ENCODE measurements at places on chromosomes 16 and 17.

GRCh38 chr17:45022288-45022648 lies 29.2 kb downstream of the DCAKD start:
- no peak for DNase-seq

GRCh38 chr16:55147396-55147795 lies 176.6 kb upstream of the IRX6 start:
- DNase-seq = no peak

GRCh38 chr16:72434159-72434558 lies 262.2 kb upstream of the PMFBP1 start:
- DNase-seq = no peak

- DNase-seq = peak; percentile 92
These were observed 1.2 kb downstream of the NGFR start for GRCh38 chr17:49496183-49496866.

DNA sequence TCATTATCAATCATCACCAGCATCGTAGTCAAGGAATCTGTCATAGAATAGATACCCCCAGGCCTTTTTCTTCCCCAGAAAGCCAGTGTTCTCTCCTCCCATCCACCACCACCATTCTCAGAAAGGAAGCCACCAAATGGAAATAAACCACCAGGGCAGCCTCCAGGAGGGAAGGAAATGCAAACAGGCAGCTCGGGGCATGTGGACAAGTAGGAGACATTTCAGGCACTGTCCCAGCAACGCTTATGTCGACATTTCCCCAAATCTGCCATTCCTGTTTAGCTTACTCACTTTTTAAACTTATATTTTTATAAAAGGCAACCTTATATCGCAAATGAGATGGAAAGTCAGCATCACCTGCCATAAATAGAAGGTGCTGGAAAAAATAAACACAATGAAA lies 15.8 kb downstream of the EMP2 start:
- DNase-seq = no peak

DNA sequence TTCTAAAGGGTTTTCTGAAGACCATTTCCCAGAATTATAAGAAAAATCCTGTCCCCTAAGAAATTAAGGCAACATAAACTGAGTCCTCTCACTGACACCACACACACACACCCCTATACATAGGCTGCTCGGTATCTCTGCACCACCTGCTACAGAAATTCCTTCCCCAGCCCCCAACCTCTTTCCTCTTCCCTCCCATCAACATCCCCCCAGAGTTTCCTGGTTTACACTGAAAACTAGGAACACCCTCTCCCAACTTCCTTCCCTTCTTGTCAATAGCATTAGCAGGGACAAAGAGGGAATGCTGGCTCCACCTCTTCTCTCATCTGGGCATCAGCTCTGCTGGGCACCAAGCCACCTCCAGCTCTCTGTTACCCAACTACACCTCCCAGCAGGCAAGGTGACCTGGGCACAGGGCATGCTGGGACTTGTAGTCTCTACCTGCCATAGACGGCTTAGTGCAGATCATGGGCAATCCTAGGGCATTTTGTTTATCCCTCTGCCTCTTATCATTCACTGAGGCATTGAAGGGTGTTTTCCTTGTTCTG lies 15.7 kb downstream of the CAVIN1 start:
- DNase-seq = peak; percentile 71

DNA sequence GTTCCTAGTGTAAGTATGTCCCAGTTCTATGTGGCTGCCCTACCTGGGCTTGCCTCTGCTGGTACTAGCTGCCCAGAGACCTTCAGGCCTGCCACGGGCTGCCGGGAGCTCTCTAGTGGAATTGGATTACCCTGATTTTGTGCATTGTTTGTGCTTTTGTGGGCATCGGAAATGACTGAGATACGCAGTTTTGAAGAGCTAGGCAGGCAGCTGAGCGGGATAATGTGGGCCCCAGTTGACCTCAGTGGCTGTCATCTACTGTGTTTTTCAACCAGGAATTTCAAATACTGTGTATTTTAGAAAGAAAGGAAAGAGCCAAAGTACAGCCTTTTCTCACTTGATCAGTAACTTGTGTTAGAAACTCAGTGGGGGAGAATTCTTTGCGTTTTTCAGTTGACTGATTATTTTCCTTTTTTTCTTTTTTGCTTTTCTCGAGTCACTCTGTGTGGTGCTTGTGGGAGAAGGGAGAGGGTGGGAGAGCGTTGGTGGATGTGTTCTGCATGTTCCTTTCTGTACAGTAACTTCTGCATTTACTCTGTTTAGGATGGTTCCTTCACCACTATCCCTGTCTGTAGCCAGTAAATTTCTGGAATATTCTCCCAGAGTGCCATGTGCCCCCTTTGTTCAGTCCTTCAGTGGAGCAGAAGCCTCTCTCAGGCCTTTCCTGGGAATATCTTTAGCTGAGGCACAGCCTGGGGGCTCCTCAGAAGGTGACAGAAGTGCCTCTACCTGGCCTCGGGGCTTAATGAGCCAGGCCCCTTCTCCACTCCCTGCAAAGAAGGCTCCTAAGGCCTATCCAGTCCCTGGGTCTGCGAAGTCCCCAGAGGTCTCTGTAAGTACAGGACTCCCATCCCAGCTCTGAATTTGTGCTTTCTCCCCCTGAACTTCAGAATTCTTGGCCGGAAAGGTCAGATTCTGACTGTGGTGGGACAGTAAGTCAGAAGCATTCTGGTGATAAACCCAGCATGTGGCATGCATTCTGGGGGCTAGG lies 15.0 kb upstream of the SLC12A3 start:
- DNase-seq = no peak

GRCh38 chr16:68005786-68006286 lies 6.6 kb upstream of the DPEP2 start:
- no peak for DNase-seq

- no peak for DNase-seq
These were observed at the start of gene NR1D1 for GRCh38 chr17:40100419-40100668. NR1D1 (minus strand) TSS chr17:40100589; CDS start chr17:40100094, 495 bp downstream.

- no peak for DNase-seq
These were observed 19.1 kb upstream of the HEXD start for GRCh38 chr17:82399041-82399441.

DNA sequence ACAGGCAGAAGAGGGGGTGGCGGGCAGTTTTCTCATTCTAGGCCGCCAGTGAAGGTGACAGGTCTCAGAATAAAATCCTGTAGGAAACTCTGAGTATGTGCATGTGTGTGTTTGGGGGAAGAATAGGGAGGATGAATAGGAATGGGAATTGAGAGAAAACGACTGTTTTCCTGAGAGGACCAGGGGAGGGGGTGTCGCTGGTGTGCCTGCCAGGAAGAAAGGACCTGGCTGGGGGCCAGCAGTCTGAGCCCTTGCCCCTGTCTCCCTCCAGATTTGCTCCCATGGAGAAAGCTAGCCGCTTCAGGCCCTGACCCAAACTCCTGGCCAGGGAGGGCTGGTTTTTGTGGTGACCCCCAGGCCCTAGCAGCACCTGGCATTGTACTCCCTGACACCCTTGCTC lies 14.4 kb downstream of the C17orf50 start:
- DNase-seq = no peak

- DNase-seq = no peak
These were observed 2.6 kb downstream of the FN3KRP start for GRCh38 chr17:82718986-82719685.

GRCh38 chr17:39114723-39115122 lies 36.7 kb downstream of the PLXDC1 start:
- DNase-seq = no peak

- no peak for DNase-seq
These were observed 52.5 kb downstream of the RTN4RL1 start for GRCh38 chr17:1972487-1973160.

DNA sequence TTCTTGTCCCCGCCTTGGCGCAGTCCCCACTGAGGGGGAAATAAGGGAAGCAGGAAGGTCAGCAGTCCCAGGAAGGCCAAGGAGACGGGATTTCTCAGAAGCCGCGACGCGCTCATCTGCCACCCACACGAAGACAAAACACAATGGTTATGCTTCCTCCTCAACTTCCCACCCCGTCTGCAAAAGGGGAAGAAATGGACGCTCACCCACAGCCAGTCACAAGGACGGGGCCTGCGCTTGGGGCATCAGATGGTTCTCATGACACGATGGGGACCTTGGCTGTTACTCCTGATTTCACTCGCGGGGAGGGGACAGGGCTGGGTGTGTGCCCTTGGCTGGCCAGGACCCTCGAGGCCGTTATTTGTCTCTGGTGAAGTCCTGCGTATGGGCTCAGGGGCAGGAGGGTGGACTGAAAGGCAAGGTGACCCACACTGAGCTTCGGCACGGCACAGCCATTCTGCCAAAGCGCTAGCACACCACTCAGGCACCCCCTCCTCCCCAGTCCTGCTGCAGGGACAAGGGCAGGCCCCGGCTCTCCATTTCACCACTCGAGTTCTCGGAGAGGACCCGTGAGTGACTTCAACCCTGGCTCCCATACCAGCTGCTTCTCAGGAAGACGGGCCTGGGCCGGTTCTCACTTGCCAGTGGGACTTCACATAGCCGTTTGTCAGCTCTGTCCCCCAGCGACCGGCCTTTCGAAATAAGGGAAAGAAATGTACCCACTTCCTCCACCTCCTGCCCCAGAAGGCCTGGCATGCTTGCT lies 84.5 kb downstream of the ABR start:
- DNase-seq = no peak

- no peak for DNase-seq
These were observed 886.5 kb downstream of the CDH8 start for GRCh38 chr16:61149709-61150108.

DNA sequence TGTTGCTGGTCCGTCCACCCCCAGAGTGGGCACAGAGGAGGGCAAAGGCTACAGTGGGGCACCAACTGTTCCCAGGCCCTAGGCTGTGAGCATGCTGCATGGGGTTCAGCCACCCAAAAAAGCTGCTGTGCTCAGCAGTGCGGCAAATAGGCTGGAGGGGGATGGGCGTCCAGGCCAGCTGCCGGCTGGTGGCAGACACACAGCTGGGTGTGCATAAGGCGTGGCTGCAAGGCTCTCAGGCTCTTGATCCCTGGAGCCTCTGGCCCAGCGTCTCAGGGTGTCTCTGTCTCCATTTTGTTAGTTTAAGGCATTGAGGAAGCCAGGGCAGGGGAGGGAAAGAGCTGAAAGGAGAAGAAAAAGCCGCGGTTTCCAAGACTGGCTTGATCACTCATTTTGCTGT lies 8.8 kb downstream of the RPL19 start:
- DNase-seq = no peak

DNA sequence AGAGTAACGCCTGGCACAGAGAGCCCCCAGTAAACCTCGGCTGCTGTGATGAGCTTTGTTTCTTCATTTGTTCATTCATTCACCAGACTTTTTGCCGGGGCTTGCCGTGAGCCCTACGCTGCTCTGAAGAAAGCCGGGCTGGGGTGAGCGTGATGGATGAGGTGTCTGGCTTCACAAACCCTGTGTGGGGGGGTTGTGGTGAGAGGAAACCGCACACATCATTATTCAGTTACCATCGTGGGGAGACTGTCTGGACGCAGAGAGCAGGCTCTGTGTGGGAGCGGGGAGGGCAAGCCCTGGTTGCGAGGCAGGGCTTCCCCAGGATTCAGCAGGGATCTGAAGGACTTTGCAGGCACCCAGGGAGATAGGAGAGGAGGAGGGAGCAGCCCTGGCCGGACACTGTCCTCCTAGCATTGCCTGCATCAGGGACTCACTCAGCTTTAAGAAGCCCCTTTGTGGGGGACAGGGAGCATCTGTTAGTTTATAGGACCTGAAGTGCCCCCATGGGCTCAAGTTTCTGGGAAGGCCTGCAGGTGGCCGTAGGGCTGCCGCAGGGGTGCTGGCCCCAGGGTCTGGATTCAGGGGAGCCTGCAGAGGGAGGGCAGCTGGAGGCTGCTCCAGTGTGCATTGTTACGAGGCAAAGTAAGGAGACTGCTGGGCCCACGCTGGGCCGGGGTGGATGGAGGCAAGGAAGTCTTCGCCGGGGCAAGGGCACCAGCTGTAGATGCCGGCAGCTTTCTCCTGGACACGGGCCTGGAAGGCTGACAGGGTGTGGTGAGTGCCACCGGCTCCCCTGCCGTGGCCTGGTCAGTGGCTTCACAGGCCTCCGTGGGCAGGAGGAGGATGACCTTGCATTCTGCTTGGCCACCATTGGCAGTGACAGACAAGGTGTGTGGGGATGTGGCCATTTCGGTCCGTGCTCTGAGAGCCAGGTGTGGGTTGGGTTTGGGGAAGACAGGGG lies 334.5 kb downstream of the SEC14L1 start:
- DNase-seq = no peak

DNA sequence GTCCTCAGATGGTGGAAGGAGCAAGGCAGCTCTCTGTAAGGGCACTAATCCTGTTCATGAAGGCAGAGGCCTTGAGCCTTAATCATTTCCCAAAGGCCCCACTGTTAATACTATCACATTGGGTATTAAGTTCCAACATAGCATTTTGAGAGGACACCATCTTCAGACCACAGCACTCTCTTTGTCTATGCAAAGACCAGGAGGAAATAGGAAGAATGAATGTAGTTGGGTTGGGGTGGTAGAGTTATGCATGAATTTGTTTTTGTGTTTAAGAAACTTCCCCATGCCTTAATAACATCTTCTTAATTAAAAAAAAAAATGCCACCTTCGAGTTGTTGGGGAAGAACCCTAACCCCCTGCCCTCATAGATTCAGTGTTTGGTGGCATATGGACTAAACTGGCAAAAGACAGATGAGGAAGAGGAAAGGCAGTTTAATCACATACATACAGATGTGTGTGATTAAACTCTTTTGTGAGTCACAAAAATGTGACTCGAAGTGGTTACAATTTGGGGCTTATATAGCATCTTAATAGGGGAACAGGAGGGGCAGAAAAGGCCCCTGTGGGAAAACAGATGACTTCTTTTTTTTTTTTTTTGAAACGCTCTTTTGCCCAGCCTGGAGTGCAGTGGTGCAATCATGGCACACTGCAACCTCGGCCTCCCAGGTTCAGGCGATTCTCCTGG lies 35.0 kb upstream of the SLC5A10 start:
- no peak for DNase-seq

- DNase-seq = no peak
These were observed 436.8 kb upstream of the ERCC4 start for GRCh38 chr16:13483121-13483520.

DNA sequence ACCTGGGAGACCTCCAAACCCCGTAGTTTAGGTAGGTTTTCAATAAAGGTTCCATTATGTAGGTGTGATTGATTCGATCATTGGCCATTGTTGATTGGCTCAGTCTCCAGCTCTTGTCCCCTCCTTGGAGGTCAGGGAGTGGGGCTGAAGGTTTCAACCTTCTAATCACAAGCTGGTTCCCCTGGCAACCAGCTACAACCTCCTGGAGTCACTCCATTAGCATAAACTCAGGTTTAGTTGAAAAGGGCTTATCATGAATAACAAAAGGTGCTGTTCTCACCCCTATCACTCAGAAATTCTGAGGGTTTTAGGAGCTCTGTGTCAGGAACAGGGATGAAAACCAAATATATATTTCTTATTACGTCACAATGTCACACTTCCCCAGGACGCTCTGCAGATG lies 28.5 kb downstream of the TMEM132E start:
- DNase-seq = no peak

GRCh38 chr17:59652119-59652518 lies 32.4 kb downstream of the CLTC start:
- no peak for DNase-seq

DNA sequence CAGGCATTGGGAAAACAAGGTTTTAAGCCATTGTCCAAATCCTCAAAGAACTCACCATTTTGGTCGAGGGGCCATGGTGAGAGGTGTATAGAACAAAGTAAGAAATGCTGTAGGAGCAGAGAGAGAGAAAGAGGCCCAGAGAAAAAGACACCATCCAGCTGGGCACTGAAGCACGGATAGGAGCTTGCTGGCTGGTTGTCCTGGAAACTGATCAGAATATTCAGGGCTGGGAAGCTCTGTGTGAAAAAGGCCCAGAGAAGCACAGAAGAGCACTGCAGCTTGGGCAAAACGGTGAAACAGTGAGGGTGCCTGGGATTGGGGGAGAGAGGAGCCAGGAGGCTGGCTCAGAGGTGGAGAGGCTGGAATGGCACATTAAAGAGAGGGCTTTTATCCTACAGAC lies 16.5 kb downstream of the HS3ST3B1 start:
- no peak for DNase-seq

- no peak for DNase-seq
These were observed 22.4 kb upstream of the CBX4 start for GRCh38 chr17:79861413-79862216.

Measured in endothelial cell (in vitro differentiated cells).